Natural killer cell treated with Interleukin-12 subunit alpha and Interleukin-12 subunit beta and Interleukin-15 and Interleukin-18, amount 100 ng/mL, for 72 hours (primary cell): ENCODE measurements at places on chromosomes 3 and 15.

DNA sequence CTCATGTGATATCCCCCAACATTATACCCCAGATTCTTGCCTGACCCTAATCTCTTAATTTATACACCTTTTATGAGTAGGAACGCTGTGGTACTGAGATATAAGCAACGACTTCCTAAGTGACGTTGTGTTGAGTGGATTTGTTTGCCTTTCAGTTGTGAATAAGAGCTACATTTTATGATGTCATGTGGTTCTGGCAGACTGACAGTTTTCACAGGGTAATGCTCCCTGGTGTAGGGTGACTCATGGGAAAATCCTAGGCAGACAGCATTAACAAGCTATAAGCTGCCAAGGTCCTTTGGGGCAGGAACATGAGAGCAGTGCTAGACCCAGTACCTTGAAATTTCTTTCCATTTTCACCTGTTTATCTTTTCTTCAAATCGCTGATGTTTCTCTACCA lies 11.2 kb downstream of the C3orf52 start:
- no peak for DNase-seq

DNA sequence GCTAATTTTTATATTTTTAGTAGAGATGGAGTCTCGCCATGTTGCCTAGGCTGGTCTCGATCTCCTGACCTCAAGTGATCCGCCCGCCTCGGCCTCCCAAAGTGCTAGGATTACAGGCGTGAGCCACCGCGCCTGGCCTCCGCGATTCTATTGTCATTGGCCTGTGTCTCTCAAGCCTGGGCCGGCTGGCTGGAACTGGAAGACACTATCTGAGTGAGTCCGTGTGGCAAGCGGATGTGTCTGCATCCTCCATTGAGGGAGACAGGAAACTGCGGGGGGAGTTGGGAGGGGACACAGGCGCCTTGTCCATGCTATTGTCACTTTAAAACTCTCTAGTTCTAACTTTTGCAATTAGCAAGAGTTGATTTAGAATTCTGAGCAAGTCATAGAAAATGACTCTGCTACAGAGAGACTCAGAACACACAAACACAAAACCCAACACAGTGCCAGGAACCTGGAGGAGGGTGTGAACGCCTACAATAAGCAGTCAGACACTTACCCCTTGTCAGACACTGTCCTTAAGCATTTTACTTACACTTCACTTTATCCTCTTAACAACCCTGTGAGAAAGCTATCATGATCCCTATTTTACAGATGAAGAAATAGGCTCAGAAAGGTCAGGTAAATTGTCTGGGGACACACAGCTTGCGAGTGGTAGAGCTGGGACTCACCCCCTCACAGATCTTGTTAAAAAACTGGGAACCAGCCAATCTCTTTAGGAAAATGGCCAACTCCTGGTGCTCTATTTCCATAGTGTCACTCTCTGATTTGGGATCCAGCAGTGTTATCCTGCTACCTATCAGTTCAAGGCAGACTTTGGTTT lies 38.7 kb downstream of the ANP32A start:
- DNase-seq, result peak; percentile 89

DNA sequence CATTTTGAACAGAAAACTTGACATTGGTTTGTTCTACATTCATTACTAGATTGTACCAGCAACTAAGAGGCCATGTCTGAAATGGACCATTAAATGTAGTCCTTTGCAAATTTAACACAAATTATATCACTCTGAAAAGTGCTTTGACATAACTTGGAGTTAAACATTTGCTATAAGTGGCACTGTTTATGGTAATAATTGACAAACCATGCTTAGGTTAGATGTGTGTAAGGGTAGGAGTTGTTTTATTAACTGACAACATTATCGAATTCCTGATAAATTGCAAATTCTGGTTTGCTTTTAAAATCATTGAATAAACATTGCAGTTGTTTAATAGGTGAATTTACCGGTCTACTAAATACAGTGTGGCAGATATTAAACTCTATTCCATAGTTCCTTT lies 6.1 kb upstream of the TMEM207 start:
- no peak for DNase-seq

- DNase-seq, result no peak
Measured at GRCh38 chr15:29864501-29864900, 42.2 kb upstream of the TJP1 start.

- DNase-seq, result no peak
Measured at GRCh38 chr3:14179114-14179465, 473 bp downstream of the LSM3 start.
